ENCODE measurements at places on chromosomes 2 and 18. TPM values are rescaled to one million over a fixed set of nuclear protein-coding genes. Genes with fewer than 3 reads are reported as not detected.

Gene CREG2
- 0.19 TPM for total RNA-seq

Gene MROH2A
- total RNA-seq = not detected

Gene LCT
- not detected for total RNA-seq

Gene TBR1
- not detected for total RNA-seq

Gene NEU4
- 1.4 TPM for total RNA-seq

Gene CNTNAP5
- not detected for total RNA-seq

Gene WIPF1
- 28.7 TPM for total RNA-seq

Gene ARL4C
- total RNA-seq = 5.3 TPM

Gene GREB1L
- 31.4 TPM for total RNA-seq

Gene L3MBTL4
- total RNA-seq = 34.9 TPM

Gene UPP2
- total RNA-seq = not detected

Gene CIB4
- not detected for total RNA-seq

Gene MOGAT1
- not detected for total RNA-seq

Gene ARHGAP15
- 4.5 TPM for total RNA-seq

Gene SKA1
- total RNA-seq = 0.49 TPM

Gene EFR3B
- total RNA-seq = 9.7 TPM

Gene TEKT4
- total RNA-seq = not detected

Gene DYNAP
- not detected for total RNA-seq

Gene ARID5A
- total RNA-seq = 21.6 TPM

Gene IL1R2
- total RNA-seq = not detected
